ENCODE measurements at places on chromosomes 5 and 9. TPM values are rescaled to one million over a fixed set of nuclear protein-coding genes. Genes with fewer than 3 reads are reported as not detected.

The NFIB gene
- polyA plus RNA-seq: 1.4 TPM

The PGM5 gene
- polyA plus RNA-seq: 0.03 TPM

The ALDOB gene
- not detected for polyA plus RNA-seq

The TMEM252 gene
- polyA plus RNA-seq: not detected

DNA sequence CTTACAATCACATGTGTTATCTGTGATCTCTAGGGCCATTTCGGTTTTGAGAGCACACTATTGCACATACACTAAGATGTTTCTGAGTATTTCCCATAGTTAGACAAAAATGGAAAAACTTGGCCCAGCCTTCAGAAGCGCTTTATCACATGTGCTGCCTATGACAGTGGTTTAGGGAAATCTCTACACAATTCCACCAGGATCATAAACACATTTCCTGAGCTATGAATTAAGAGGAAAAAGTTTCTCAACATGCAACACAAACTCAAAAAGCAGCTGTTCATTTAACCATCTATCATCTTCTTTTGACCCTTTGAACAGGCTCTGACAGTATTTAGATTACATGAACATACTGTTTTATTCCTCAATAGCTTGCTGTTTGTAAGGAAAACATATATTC lies 15.1 kb downstream of the FGF1 start:
- no peaks in the 10 kb centered on the region for H3K36me3 ChIP-seq
- H3K27ac ChIP-seq: no peak overlapping the region
- no peak for DNase-seq
- H3K27me3 ChIP-seq: peaks cover 21% of the 10 kb centered on the region

- H3K36me3 ChIP-seq: no peaks in the 10 kb centered on the region
- no peak for DNase-seq
- 0 out of 3 replicates have a peak, but pooled peaks cover 4% of the 10 kb centered on the region for H3K27me3 ChIP-seq
- H3K4me1 ChIP-seq: no peaks in the 10 kb centered on the region
- H3K27ac ChIP-seq: no peak overlapping the region
Observed at GRCh38 chr9:89077519-89077918, 86.3 kb downstream of the S1PR3 start.

GRCh38 chr5:156755421-156756087 lies 94.5 kb upstream of the PPP1R2B start:
- H3K4me3 ChIP-seq: no peak overlapping the region
- no peak for DNase-seq
- H3K27ac ChIP-seq: no peak overlapping the region

DNA sequence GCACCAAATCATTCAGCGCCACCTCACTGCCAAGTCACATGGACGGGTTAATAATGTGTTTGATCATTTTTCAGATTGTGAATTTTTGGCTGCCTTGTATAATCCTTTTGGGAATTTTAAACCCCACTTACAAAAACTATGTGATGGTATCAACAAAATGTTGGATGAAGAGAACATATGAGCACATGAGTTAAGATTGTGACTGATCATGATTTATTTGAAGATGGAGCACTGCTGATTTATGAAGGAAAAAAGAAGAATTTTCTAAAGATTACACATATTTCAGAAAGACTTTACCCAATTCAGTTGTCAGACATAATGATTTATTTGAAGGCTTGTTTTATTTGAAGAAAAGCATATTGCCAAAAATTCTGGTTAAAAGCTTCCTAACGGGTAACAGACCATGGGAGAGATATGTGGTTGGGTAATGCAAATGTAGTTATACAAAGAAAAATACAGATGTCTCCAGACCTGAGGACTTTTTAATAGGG lies 37.4 kb downstream of the TNFAIP8 start:
- DNase-seq: no peak
- no peaks in the 10 kb centered on the region for H3K27me3 ChIP-seq
- no peak overlapping the region for H3K4me3 ChIP-seq

DNA sequence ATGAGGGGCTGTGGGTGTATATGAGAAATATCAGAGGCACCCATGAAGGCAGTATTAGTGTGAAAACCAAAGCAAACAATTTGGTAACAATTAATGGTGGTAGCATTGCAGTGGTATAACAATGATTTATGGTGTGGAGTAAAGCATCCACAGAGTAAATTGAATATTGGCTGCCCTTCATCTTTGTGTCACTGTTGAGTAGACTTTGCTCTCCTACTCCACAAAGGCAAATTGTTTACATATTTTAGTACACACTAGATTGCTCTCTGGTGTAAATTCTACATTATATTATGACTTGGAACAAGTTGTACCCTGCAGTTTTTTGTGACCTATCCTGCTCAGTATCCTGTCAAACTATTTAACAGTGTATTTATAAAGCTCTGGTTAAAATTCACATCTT lies 455.5 kb upstream of the RORB start:
- no peak overlapping the region for H3K27ac ChIP-seq
- H3K36me3 ChIP-seq: no peaks in the 10 kb centered on the region
- H3K4me3 ChIP-seq: no peak overlapping the region
- H3K4me1 ChIP-seq: no peaks in the 10 kb centered on the region
- no peak for DNase-seq

- no peaks in the 10 kb centered on the region for H3K27me3 ChIP-seq
- no peak overlapping the region for H3K27ac ChIP-seq
- no peaks in the 10 kb centered on the region for H3K4me1 ChIP-seq
- no peak overlapping the region for H3K4me3 ChIP-seq
- H3K36me3 ChIP-seq: no peaks in the 10 kb centered on the region
Observed at GRCh38 chr9:116288658-116289057, 135.1 kb downstream of the PAPPA start.

DNA sequence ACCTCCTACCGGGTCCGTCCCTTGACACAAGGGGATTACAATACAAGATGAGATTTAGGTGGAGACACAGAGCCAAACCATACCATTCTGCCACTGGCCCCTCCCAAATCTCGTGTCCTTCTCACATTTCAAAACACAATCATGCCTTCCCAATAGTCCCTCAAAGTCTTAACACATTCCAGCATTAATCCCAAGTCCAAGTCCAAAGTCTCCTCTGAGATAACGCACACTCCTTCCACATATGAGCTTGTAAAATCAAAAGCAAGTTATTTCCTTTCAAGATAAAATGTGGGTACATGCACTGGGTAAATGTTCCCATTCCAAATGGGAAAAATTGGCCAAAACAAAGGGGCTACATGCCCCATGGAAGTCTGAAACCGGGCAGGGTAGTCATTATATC lies 463.9 kb upstream of the CDH9 start:
- H3K4me1 ChIP-seq: no peaks in the 10 kb centered on the region
- no peak overlapping the region for H3K27ac ChIP-seq
- DNase-seq: no peak
- H3K27me3 ChIP-seq: no peaks in the 10 kb centered on the region
- no peak overlapping the region for H3K4me3 ChIP-seq

GRCh38 chr9:80995759-80996158 lies 693.6 kb downstream of the TLE1 start:
- no peak overlapping the region for H3K4me3 ChIP-seq
- no peaks in the 10 kb centered on the region for H3K36me3 ChIP-seq
- H3K27me3 ChIP-seq: no peaks in the 10 kb centered on the region

DNA sequence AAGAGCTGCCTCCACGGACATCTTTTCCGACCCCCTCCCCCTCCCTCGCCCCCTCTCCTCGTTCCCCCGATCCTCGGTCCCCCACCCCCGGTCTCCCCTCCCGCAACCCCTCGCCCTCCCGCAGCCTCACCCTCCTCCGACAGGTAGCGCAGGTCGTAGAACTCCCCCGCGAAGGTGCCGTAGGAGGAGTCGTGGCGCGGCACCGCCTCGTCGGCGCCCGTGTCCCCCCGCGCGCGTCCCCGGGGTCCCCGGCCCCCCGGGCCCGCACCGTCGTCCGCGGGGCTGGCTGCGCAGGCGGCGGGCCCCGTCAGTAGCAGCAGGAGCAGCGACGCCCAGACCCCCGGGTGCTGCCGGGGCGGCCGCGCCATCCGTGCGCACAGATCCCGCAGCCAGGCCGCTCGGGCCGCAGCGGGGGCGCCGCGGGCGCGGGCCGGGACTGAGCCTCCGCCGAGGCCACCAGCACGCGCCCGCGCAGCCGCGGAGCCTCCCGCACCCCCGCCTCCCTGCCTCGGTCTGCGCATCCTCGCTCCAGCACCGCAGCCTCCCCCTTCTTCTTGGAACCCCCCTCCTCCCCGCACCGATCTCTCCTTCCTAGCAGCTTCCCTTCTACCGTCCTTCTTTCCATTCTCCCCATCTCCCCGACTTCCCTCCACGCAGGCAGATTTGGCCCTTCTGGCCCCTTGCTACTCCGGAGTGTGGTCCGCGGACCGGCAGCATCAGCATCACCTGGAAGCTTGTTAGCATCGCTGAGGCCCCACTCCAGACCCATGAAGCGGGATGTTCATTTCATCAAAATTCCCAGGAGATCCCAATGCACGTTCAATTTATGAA lies at the start of gene FRRS1L:
Gene FRRS1L, minus strand, starts transcription at position 479 of the 831 bp plus-strand sequence. Its CDS starts 111 bp downstream, at position 368.
- peaks cover 5% of the 10 kb centered on the region for H3K4me1 ChIP-seq
- H3K27me3 ChIP-seq: no peaks in the 10 kb centered on the region
- H3K4me3 ChIP-seq: no peak within 1 kb of the TSS
- H3K27ac ChIP-seq: no peak within 1 kb of the TSS
